ENCODE measurements at places on chromosomes 2 and 18.
A peak's percentile ranks its signal among the peaks of the same experiment; 100 is the strongest.

DNA sequence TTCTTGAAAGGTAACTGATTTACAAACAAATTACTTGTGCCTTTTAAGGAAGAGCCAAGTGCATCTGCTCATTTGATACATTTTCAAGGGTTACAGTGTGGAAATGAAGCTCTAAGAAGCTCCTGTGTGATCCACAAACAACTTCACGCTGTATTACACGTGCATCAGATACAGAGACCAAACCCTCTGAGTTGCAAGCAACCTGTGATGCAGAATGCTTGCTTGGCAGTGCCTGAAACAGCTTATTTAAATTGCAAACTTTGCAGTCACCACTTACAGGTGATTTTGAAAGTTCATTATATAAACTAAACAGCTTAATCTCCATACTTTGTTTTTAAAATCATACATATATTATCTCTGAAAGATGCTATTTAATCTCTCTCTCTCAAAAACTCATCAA, 50.1 kb downstream of the ZEB2 start:
- DNase-seq, result no peak

- no peak for DNase-seq
Measured at GRCh38 chr2:13543550-13543949, 826.8 kb downstream of the TRIB2 start.

DNA sequence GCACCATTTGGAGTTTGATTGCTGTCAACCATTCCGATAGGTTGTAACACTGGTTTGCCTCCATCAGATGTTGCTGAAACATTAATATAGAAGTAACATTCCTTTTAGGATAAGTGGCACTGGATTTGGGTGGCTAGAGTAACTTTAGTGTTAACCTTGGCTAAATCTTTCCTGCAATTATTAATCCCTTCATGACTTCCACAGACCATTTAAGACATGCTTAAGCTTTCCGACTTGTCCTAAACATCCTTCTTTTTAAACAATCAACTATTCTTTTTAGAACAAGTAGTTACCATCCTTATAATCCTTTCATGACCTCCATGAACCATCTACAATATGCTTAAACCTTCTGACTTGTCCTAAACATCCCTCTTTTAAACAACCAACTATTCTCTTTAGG, 465.5 kb downstream of the DCDC2C start:
- DNase-seq, result no peak

- no peak for DNase-seq
Measured at GRCh38 chr18:79581406-79581805, 98.2 kb upstream of the CTDP1 start.

GRCh38 chr2:181125359-181125758, 145.0 kb downstream of the UBE2E3 start:
- DNase-seq, result no peak

- no peak for DNase-seq
Measured at GRCh38 chr2:28613633-28614501, 118.0 kb downstream of the PLB1 start.

DNA sequence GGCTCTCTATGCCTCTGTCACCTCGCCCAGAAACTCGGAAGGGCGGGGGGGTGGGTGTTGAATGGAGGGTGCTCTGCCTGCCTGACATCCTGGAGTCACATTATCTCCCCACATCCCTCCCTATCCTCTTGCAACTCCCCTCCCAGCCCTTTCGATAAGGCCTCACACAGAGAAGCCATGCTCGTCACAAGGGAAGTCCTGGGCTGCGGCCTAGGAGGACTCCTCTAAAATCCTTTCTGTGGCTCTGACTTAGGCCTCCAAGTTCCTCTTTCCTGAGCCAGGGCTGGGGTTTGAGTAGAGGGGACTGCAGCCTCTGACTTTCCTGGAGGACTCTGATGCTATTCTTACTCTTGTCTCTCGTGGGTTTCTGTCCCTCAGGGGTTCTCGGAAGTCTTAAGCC, 75.0 kb upstream of the PKDCC start:
- no peak for DNase-seq

DNA sequence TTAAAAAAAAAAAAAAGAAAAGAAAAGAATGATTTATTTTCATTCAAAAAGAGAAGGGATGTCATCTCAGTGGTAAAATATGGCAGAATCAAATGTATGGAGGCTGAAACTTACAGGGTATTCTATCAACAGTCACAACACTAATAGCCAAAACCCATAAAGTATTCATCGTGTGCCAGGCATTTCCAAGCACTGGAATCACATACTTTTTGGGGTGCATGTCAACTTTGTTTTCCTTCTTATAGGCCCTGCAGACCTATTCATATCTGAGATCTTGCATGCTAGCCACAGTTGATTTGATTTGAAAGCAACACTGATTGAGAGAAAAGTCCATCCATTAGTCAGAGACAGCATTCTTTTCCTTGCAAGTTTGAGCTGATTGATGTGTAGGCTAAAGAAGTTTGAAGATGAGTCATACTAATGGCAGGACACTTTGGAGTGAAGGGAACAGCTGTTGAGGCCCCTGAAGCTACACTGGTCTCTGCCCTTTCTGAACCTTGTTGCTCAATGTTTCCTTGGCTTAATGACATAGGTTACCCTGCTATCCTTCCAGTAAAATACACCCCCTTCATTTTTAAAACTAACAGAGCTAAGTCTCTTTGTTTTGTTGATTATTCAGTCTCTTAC, 22.0 kb downstream of the KATNAL2 start:
- DNase-seq, result no peak

DNA sequence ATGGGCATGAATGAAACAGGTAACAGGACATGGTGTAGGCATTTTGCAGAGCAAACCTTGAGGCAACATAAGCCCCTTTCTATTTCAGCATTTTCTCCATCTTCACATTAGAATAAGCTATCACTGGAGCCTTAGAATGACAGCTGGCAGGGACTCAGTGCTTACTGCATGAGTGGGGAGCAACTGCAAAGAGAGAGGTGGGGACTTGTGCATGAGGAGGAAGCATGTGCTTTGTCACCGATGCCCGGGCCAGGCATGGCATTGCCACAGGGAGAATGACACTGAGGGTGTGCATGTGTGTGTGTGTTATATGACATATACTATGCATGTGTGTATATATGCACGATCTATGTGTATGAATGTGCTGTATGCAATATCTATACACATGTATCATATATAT, 258.2 kb upstream of the RAB6C start:
- no peak for DNase-seq

GRCh38 chr18:6017171-6017570, 121.8 kb upstream of the TMEM200C start:
- no peak for DNase-seq

DNA sequence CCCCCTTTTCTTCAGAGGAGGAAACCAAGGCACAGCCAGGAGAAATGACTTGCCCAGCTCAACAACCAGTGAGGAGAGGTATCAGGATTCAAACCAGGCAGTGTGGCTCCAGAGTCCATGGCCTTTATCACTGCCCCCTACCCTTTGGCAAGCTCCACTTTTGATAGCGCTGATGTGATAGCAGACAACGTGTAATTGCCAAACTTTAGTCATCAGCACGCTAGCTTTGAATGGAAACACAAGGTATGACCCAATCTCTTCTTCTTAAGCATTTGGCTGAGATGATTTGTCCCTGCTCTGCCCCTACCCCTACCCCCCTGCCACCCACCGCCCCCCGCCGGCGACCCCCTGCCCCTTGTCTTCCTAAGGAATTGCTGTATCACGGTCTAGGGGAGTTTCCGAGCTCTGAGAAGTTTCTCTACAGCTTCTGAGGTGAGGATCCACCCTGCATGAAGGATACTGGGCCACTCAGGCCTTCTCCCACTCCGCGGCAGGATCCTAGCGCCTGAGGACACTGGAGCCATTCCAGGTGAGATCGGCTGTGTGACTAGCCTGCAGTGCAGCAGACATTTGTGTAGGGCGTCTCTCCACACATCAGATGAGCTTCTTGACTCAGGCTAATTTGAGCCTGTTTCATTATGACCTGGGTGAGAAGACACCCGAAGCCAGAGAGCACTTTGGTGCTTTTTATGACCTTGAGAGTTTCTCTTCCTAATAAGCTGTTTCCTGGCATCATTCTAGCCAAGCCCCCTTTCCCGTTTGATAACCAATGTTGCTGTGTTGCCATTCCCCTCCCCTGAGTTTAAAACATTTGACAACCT, 75.1 kb upstream of the MAP4K4 start:
- no peak for DNase-seq

DNA sequence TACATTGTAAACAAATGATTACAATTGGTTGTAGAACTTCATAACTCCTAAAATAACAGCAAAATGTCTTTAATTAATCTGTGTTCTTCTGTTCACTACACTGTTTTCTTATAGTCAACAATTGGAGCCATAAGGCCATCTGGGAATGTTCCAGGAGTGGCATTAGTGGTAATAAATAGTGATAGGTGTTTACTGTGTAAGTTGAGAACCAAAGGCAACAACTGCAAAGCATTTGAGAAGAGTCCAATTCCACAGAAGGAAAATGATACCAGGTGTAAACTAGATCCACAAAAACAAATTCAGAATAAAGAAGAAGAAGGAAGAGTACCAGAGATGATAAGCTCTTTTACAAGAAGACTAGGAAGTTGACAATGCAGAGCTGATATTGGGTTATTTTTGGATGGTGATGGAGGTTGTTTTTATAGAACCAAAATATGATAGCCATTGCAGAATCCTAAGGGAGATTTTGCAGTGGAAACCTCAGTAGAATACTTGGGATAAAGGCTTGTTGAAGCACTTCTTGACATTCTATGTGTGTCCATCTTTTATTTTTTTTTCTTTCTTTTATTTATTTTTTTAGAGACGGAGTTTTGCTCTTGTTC, 52.9 kb downstream of the ANTXR1 start:
- DNase-seq, result no peak

DNA sequence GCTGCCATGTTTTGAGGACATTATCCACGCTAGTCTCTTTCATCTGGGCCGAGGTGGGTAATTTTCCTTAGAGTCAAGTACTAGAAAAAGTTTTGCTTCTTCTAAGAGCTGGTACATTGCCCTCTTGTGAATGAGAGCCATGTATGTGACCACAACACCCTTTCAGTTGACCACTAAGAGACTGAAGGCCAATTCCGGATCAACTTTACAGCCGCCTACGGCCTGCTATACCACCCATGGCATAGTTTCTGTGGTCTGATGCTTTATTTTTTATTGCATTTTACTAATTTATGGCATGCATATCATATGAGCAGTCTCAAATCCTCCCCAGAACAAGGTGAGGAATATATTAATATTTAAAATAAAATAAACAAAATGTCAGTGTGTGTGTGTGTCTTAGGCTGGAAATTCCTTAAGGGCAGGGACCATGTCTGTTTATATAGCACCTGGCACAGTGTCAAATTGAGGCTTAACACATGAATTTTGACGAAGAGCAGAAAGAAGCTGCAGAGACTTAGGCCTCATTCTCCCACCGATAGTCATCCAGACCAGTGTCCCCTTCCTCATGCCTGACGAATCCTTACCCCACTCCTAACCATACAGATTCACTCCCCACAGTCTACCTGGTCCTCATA, 35.4 kb downstream of the PSD4 start:
- DNase-seq, result no peak

- DNase-seq, result no peak
Measured at GRCh38 chr2:219650426-219651248, 23.2 kb downstream of the SLC4A3 start.

DNA sequence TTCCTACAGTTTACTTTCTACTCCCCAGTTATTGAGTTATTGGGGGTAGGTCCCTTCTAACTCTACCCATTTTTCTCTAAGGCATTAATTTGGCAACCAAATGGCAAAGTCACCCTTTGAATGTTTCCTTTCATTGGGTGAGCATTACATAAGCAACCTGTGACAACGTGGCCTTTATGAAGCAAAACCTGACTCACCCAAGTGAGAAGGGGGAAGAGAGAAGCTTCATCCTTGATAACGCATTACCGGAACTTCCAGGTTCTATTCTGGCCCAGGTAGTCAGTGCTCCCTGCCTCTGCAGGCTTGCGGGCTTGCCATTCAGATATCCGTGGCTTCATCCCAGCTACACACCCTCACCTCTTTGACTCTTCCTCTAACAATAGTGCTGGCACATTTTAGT, 39.1 kb upstream of the FAM124B start:
- DNase-seq, result no peak

- no peak for DNase-seq
Measured at GRCh38 chr2:161782615-161783014, 158.4 kb downstream of the SLC4A10 start.

GRCh38 chr18:29161429-29161828, 984.5 kb upstream of the CDH2 start:
- no peak for DNase-seq

DNA sequence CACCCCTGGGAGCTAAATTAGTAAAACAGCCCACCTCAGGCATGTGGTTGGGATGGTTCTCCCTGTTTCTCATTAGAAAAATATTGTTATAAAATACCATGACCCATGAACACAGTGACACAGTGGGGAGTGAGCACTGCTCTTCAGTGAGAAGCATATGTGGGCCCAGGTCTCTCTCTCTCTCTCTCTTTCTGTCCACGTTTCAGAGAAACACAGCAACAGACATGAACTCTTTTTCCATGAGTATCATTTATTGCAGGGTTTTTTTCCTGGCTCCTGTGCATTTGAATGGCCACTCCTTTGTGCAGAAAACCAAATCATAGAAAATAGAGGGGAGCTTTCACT, 41.2 kb downstream of the CYRIA start:
- no peak for DNase-seq

- DNase-seq, result no peak
Measured at GRCh38 chr2:38600921-38601455, 1.7 kb downstream of the HNRNPLL start.

GRCh38 chr18:37564711-37565100, 892 bp downstream of the CELF4 start:
- peak; percentile 41 for DNase-seq

GRCh38 chr2:7927691-7928090, 754.2 kb upstream of the ID2 start:
- no peak for DNase-seq

- no peak for DNase-seq
Measured at GRCh38 chr2:229679393-229680125, 34.8 kb downstream of the DNER start.

GRCh38 chr2:181174611-181175580, 194.5 kb downstream of the UBE2E3 start:
- DNase-seq, result no peak

DNA sequence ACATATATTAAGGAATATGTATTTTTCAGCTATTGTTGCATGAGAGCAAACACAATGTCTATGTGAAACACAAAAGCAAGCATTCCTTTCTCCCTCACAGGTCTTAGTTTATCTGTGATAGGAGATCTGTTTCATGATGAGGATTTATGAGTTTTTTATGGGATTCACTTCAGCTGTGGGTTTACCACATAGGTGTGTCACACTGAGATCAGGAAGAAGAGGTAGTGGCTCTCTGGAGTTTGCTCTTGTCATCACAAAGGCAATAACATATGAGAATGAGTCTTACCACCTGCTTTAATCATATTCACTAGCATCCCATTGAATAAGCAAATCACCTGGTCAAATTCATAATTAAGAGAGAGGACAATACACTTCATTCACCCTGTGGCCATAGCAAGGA, 960.3 kb upstream of the SLC39A10 start:
- no peak for DNase-seq

All from HuH-7 (cell line).